ENCODE measurements at places on chromosomes 1 and 21. TPM values are rescaled to one million over a fixed set of nuclear protein-coding genes. Genes with fewer than 3 reads are reported as not detected.

GRCh38 chr1:226402739-226403165 lies 5.1 kb downstream of the PARP1 start:
- no peak for DNase-seq

GRCh38 chr1:190479050-190479397 lies 1.4 kb upstream of the BRINP3 start:
- no peak for DNase-seq

The RHEX gene
- 27.1 TPM for total RNA-seq

DNA sequence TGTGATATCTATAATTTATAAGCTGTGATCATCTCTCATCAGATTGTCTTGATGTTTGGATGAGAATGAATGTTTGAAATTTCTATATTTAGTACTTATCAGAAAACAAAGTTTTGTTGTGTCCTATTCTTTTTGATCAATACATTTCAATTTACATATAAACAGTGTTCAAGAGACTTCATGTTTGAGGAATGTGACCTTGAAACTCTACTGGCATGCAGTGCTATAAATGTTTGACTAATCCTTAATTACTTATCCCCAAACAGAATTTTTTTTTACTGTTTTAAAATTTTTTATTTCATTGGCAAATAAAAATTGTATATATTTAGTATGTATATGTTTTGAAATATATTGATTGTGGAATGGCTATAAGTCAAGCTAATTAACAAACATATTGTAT lies 1.5 kb upstream of the PRKAA2 start:
- DNase-seq: no peak

DNA sequence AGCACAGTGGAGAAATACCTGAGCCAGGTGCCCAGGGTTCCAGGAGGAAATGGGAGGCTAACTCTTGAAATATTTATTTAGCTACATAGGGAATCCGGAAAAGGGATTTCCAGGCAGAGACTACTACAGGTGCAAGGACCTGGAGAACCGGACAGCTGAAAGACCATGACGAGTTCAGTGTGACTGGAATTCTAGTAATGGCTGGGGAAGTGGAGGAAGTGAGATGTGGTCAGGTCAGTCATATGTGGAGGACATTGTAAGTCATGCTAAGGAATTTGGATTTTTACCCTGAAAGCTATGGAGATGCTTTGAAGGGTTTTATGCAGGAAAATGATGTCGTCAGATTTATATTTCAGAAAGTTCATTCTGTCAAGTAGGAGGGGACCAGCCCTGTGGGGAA lies 1.8 kb downstream of the CAP1 start:
- DNase-seq: no peak

GRCh38 chr1:173122958-173123852 lies 72.5 kb upstream of the TNFSF18 start:
- DNase-seq: peak; percentile 80

The OR2T2 gene
- total RNA-seq: not detected

The SLC25A34 gene
- 3.9 TPM for total RNA-seq
